ENCODE measurements at places on chromosomes 13 and 19.

DNA sequence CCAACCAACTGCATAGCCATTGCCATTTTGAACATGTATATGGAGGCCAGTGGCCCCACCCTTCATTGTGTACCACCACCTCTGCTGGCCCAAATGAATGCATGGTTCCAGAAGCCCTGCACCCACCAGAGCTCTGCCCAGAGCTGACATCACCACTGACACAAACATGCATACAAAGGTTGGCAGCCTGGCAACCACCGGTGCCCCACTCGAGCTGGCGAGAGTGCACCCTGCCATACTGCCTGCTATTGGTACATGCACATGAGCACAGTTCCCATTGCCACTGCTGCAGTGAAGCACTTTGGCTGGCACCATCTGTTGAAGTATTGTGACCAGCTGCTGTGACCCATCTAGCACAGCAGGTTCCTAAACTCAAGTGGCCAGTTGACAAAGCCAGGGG is 1564.9 kb downstream of the OLFM4 start:
- DNase-seq = no peak

DNA sequence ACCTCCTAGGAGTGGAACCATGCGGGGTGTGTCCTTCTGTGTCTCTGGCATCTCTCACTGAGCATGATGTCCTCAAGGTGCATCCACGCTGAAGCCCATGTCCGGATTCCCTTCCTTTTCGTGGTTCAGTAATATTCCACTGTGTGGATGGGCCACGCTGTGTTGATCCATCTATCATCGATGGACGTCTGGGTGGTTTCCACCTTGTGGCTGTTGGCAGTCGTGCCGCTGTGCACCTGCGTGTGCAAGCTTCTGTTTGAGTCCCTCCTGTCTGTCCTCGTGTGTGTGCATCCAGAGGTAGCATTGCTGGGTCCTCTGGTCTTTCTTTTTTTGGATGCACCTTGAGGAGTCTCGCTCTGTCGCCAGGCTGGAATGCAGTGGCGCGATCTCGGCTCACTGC is 11.2 kb upstream of the GNA15 start:
- DNase-seq = no peak

GRCh38 chr13:59408738-59409137 is 755.0 kb downstream of the DIAPH3 start:
- peak; percentile 46 for DNase-seq

DNA sequence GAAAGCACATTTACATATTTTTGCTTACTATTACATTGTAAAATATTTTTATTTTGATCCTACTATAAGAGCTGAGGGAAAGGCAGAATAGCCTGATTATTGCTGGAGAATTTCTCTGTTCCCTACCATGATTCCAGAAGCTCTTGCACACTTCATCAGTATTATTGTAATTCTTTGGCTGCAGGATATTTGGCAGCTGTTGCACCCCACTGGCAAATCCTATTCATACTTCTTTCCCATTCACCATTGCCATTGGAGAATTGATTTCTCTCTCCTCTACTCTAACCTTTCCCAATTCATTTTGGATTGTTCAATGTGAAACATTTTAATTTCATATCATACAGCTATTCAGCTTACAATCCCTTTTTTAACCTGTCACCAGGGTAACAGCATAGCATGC is 238.0 kb downstream of the GGACT start:
- DNase-seq = no peak

GRCh38 chr13:29914581-29914980 is 64.2 kb upstream of the UBL3 start:
- DNase-seq = no peak

GRCh38 chr19:52307275-52307674 is 10.3 kb downstream of the ZNF480 start:
- DNase-seq = peak; percentile 8

GRCh38 chr13:45295536-45295935 is 45.4 kb downstream of the TPT1 start:
- DNase-seq = no peak

DNA sequence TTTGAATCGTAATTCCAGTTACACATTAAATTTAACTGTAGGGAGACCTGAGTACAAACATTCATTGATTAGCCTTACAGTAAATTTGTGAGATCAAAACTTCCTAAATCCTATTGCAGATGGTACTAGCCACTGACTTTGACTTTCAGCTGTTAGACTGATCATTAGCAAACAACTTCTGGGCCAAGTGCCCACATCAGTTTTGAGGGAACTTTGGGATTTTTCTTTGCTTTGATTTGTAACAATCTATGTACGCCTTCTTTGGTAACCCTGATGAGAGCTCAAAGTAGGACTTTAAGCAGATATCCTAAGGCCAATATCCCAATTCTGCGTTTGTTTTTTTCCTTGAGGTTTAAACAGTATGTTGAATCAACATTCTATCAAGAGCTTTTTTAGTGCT is 131.5 kb downstream of the DLEU7 start:
- DNase-seq = no peak

DNA sequence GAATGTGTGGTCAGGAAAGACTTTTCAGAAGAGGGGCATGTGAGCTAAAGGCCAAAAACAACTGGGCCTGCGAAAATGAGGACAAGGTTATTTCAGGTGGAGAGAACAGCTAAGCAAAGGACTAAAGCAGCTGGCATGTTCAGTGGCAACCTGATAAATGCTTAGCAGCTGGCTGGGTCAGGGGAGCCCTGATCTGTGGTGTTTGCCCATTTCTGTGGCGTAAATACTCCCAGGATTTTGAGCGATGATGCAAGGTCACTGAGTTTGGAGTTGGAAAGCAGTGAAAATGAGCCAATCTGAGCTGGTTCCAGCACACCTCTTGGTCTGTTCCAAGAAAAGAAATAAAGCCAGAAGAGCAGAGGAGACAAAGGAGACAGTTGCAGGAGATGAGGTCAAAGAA is 704.3 kb downstream of the UQCRFS1 start:
- no peak for DNase-seq

GRCh38 chr13:79427883-79428282 is 21.8 kb upstream of the RBM26 start:
- DNase-seq = no peak

DNA sequence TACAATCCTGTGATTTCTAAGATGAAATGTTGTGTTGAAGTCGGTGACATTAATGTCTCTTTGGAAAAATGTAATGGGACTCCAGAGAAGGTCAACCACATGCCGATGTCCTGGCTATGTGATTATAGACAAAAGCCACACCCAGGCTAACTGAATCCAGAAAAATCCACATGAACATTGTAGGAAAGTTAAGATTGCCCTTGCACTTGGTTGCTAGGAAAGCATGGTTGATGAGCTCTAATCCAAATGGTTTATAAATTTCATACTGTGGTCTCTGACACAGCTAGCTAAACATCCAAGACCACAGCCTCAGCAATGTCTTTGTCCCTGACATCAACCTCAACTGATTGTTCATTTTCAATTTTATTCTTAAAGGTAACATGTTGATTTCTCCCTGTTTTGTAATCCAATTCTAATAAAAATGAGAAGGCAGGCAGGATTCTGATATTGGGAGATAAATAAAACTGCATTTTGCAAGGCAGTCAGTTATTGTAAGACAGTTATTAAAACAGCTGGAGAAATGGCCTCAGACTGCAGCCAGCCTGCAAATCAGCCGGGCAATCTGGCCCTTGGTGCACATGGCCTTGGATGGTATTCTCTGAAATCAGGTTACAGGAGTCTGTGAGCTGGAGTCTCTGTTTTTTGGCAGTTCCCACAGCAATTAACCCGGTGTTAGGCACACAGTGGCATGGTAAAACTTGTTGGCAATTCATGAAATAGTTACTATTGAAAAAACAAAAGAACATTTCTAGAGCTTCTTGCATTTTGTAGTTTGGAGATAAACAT is 93.9 kb downstream of the STARD13 start:
- DNase-seq = no peak

- DNase-seq = peak; percentile 35
Observed at GRCh38 chr19:7926021-7926726, at the start of gene CTXN1. Gene CTXN1, minus strand, starts transcription at chr19:7926135. Its CDS starts 597 bp downstream, at chr19:7925538.

- no peak for DNase-seq
Observed at GRCh38 chr13:39607876-39608275, 4.9 kb upstream of the LHFPL6 start.

- peak; percentile 16 for DNase-seq
Observed at GRCh38 chr13:27406178-27406939, 18.1 kb upstream of the GTF3A start.

DNA sequence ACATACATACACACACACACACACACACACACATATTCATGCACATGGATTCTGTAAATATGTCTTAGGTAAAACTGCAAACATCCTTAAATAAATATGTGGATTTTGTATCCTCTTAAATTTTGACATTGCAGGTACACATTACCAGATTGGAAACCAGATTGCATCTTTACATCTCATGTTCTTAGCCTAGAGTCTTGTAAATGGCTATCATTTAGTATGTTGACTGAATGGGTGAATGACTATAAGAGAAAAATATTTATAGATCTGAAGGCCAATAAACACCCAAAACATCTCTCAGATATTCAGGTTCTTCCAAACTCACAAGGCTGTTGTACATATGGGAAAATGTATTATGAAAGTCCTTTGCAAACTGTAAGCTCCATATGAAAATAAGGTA is 104.3 kb downstream of the STARD13 start:
- no peak for DNase-seq

GRCh38 chr13:110911880-110912279 is 3.0 kb downstream of the ANKRD10 start:
- DNase-seq = peak; percentile 93

GRCh38 chr13:34347784-34348573 is 530.0 kb downstream of the RFC3 start:
- no peak for DNase-seq

DNA sequence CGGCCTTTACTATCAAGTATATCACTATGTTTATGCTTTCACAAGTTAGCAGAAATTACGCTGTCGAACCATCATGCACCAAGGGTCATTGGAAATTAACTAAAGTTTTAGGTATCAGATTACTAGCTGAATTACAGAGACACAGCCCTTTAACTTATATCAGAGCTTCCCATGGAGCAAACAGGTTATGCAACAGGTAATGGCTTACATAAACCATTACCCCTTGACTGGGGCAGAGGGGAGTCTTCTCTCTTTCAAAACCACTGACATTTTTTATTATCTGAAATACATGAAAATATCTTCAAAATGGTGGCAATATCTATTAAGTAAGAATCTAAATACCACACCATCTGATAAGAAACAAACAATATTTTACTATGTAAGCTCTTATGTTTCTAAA is 1692.9 kb upstream of the SLC10A2 start:
- DNase-seq = no peak

GRCh38 chr19:39212375-39212742 is 8.3 kb upstream of the SYCN start:
- no peak for DNase-seq

DNA sequence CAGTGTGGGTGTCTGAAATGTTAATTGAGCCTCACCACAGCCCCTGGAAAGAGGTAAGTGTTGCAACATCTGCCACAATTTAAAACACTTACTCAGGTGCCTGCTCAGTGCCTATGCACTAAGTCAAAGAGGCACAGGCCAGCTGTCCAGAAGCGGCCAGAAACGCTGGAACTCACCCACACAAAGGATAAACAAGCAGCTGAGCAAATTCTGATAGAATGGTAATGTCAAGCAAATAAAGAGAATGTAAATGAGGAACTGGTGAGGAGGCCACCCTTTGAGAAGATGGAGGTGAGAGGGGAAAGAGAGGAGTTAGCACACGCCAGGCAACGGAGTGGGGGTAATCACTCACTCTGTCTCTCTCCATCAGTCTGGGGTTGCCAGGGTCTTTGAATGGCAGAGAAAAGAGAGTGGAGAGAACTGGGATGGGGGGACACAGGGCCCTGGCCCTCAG is 67.7 kb upstream of the SERP2 start:
- no peak for DNase-seq

DNA sequence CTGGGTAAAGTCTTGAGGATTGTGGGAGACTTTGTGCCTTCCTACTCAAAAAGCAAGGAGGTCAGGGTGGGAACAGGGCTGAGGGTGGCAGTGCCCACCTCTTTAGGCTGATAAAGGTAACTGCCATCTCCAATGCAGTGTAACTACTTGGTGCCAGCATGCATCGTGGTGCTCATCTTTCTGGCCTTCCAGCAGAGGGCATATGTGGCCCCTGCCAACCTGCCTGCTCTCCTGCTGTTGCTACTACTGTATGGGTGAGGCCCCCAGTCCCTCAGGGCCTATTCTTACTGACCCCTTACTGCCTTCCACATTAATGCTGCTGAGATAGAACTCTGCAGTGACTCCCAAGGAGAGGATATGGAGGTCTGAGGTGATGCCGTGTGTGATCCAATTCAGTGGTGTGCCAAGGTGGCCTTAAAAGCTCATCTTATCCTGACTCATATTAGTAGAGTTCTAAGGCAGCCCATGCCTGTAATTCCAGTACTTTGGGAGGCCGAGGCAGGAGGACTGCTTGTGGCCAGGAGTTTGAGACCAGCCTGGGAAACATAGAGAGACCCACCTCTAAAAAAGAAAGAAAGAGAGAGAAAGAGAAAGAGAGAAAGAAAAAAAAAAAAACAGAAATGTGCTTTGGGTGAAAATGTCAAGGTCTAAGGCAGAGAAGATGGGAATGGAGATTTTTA is 9.7 kb upstream of the ARHGAP45 start:
- DNase-seq = peak; percentile 24

DNA sequence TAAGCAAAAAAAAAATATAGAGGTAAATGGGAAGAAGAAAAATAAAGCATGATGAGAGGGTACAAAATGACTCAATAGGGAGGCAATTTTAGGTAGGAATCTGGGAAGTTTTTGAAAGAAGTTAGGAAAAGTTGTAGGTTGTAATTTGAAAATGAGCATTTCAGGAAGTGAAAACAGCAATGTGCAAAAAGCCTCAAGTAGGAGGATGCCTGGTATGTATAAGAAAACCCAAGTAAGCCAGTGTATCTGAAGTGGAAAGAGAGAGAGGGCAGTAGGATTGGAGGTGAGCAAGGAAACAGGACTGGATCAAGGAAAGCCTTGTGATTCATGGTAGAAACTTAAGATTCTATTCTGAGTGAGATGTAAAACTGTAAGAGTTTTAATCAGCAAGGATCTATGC is 121.6 kb upstream of the SPRY2 start:
- DNase-seq = no peak

DNA sequence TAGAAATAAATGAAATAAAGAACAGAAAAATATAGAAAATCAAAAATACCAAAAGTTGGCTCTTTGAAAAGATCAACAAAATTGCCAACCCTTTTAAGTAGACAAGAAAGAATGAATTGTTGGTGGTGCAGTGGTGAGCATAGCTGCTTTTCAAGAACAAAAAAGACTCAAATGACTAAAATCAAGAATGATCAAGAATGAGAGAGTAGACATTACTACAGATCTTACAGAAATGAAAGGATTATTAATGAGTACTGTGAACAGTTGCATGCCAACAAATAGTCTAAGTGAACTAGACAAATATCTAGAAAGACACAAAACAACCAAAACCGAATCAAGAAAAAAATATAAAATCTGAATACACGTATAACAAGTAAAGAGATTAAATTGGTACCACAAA is 53.9 kb downstream of the FNDC3A start:
- DNase-seq = no peak

- DNase-seq = no peak
Observed at GRCh38 chr19:41425174-41426115, 1.7 kb downstream of the B3GNT8 start.

DNA sequence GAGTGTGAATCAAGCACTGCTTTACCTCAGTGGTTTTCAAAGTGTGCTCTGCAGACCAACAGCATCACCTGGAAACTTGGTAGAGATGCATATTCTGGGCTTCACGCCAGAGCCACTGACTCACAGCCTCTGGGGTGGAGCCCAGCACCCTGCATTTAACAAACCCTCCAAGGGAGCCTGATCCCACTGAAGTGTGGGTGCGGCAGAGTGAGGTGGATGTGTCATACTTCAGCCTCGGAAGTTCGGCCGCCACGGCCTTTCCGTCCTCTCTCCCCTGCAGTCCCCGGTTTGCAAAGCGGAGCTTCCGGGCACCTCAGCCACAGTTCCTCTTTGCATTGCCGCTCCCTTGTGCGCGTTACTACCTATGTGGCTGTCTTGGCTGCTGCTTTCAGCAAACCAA is 33.3 kb upstream of the MICU2 start:
- DNase-seq = peak; percentile 88

Measured in DMS79 treated with DMSO at 0.1 percent for 48 hours (cell line).